ENCODE measurements at places on chromosomes 2 and 18.

- no peak for DNase-seq
Observed at GRCh38 chr2:45855374-45855773, 203.9 kb downstream of the PRKCE start.

DNA sequence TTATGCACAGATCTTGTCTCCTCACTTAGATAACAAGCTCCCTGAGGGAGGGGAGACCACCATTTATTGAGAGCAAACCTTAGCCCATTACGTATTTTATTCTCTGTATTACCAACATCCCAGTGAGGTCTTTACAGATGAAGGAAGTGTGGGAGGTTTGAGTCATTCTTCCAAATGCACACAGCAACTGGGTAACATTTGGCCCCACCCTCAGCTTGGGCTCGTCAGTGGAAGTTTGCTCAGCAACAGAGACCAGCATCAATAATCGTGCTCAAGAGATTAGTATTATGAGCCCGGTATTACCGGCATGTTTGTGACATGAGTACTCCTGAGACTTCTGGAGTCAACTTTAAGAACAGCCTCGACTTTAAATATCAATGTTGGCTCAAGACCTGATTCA lies 168.6 kb downstream of the ETAA1 start:
- no peak for DNase-seq

DNA sequence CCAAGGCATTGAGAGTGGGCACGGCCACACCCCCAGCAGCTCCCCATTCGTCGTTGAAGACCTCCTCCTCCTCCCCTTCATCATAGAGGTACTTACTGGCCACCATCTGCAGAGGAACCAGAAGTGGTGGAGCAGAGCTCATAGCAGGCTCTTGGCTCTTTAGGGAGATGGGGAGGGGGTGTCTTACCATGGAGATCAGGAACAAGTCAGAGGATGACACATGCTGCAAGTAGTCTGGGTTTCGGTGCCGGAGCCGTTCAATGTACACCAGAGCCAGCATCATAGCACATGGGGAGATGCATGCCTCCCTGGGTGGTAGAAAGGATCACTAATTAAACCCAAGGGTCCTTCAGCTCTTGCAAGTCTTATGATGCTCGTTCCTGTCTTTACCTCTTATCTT lies 1.9 kb downstream of the CNPPD1 start:
- DNase-seq, result no peak

- DNase-seq, result no peak
Observed at GRCh38 chr2:6359964-6360363, 505.7 kb downstream of the CMPK2 start.

- DNase-seq, result no peak
Observed at GRCh38 chr2:120907822-120908221, 172.2 kb downstream of the GLI2 start.

- no peak for DNase-seq
Observed at GRCh38 chr18:55380589-55380988, 207.4 kb downstream of the TCF4 start.

DNA sequence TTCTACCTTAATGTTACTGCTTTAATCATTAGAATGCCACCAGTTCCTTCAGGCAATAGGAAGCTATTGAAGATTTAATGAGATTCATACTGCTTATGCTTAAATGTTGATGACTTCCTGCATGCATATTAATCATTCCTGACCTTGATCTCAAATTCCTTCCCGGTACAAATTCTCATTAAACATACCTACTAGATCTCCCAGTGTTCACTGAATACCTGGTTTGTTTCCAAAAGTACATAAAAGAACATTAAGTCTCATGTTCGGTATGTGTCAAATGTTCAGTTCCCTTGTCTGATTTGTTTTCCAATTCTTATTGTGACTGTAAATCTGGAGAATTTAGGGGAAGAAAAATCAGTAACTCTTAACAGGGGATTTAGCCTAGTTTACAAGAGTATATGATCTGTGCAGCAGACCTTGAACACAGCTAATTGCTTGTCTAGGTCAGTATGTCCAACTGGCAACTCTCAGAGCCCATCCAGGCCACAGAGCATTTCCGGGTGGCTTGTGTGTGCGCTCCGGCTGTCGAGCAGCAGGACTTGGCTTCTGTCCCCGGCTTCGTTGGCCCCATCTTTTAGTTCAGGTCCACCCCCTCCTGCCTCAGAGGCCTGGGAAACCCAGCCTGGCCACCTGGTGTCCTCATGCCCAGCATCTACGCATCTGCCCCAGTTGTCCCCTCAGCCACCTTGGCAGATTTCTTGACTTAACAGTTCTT lies 13.1 kb downstream of the METAP1D start:
- DNase-seq, result no peak

- no peak for DNase-seq
Observed at GRCh38 chr2:115572746-115573145, 1130.3 kb downstream of the DPP10 start.
